ENCODE measurements at places on chromosomes 5 and 9.

DNA sequence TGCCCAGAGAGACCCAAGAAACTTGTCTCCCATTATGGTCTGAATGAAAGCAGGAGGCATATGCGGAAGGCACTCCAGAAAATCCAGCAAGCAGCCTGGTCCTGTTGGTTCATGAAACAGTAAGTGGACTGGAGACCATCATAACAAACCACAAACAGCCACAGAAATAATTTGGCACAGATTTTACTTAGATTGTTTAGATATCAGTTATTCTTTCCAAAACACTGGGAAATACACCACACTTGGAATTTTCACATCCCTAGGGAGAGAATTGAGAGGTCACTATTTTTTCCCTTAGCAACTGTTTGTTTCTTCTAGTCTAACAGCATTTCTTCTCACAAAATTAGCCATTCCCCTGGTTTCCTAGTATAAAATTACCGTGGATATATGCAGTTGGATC lies 300.8 kb downstream of the OSTF1 start:
- DNase-seq: no peak

DNA sequence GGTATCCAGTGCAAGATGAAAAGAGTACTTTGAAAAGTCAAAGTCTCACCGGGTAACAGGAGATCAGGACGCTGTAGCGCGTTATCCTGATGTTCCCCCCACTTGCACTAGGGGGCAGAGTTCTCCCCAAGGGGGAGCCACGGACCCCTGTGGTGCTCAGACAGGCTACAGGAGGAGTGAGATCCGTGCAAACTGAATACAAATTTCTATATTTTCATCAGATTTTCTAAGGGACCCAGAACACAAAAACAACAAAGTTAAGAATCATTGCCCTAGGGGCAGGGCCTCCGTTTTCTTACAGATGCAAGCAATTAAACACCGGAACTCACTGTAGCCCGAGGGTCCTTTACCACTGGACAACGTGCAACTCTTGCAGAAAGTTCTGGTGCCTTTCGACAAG lies 2.0 kb downstream of the MYO10 start:
- DNase-seq: peak; percentile 85

- no peak for DNase-seq
Measured at GRCh38 chr5:5373351-5373989, 49.0 kb upstream of the ICE1 start.

- no peak for DNase-seq
Measured at GRCh38 chr5:114362977-114363761, 1.3 kb downstream of the KCNN2 start.

GRCh38 chr9:79127661-79128060 lies 444.1 kb upstream of the TLE4 start:
- DNase-seq: no peak

DNA sequence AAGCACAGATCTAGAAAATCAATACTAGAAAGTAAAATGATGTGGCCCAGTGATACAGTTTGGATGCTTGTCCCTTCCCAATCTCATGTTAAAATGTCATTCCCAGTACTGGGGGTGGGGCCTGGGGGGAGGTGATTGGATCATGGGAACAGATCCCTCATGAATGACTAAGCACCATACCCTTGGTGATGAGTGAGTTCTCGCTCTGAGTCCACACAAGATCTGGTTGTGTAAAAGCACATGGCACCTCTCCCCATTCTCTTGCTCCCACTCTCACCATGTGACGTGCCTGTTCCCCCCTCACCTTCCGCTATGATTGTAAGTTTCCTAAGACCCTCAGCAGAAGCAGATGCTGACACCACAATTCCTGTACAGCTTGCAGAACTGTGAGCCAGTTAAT lies 234.2 kb upstream of the CDH6 start:
- no peak for DNase-seq

DNA sequence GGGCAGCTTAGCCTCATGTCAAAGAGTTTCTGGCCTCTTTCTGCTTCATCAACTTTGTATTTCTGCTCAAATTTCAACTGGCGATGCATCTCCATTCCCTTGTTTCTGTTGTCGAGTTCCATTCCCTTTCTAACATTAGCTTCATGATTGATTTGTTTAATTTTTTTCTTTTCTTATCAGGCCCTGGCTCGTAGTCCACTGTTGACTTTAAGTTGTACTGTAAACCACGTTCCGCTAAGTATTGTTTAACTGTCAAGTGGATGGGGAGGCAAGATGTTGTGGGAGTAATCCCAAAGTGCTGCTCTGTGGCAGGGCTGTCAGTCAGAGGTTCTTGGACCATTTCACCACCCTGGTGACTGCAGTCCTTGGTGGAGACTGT lies 309.1 kb downstream of the PSAT1 start:
- no peak for DNase-seq

DNA sequence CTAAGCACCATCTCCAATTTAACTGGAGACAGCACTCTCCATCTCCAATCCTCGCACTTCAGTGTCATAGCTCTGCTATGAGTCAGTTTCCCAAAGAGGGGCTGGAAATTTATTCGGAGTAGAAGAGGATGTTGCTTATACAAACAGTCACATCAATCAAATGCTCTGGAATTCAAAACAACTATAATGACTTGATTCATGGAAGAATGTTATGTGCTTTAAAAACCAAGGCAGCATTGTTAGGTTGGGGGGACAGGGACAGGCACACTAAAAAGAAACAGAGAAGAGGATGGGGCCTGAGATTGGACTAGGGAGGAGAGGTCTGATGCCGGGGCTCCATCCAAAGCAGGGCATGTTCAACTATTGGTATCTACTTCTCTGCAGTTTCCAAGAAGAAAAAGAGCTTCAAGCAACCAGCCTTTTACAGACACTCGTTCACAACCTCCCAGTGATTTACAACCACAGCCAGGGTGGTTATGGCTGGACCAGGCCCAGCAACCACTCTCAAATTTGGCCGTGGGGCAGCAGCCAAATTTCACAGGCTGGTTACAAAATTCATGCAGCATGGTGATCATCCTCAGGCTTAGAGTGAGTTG lies 117.5 kb upstream of the ZNF366 start:
- DNase-seq: no peak

GRCh38 chr9:127589955-127590370 lies 22.1 kb upstream of the STXBP1 start:
- no peak for DNase-seq

DNA sequence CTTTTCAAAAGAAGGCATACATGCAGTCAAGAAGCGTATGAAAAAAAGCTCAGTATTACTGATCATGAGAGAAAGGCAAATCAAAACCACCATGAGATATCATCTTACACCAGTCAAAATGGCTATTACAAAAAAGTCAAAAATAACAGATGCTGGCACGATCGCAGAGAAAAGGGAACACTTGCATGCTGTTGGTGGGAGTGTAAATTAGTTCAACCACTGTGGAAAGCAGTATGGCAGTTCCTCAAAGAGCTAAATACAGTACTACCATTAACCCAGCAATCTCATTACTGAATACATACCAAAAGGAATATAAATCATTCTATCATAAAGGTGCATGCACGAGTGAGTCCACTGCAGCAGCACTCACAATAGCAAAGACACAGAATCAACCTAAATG lies 24.5 kb downstream of the RETREG1 start:
- no peak for DNase-seq

- DNase-seq: no peak
Measured at GRCh38 chr5:34847056-34847455, 8.1 kb downstream of the TTC23L start.

DNA sequence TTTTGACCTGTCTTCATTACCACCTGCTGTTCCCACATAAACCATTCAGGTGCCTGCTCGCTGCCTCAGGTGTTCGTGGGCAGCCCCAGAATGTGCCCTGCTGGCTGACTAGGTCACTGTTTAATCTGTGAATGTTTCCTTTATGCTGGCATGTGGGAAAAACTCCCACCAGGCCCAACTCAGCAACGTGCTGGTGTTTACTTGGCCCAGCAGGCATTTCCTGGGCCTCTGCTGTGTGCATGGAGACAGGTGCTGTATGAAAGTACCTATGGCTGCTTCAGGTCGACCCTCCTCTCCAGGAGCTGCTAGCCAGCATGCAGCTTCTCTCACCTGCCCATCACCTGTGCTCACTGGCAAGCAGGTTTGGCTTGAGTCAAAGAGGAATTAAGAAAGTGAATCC lies 65.8 kb downstream of the RAD23B start:
- DNase-seq: no peak

DNA sequence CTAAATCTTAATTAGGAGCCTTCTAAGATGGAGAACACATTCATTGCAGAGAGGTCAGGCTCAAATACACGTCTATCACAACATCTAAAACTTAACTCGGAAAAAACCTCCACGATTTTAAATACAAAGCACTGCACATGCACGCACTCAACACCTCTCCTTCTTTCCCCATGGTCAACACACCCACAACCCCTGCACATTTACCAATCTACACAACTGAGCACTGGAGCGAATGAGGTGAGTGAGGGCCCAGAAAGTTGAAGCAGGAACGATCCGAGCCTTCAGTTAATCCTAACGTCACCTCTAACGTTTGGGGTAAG lies 278 bp upstream of the NIPSNAP3A start:
- no peak for DNase-seq
